Hematopoietic multipotent progenitor cell treated with erythropoietin and hydrocortisone succinate and interleukin-3 and kit ligand, for 6 days (in vitro differentiated cells): ENCODE measurements at places on chromosomes 1 and 21.
A peak's percentile ranks its signal among the peaks of the same experiment; 100 is the strongest.

- no peak for DNase-seq
These were observed 273.4 kb upstream of the BEND5 start for GRCh38 chr1:49050041-49050440.

DNA sequence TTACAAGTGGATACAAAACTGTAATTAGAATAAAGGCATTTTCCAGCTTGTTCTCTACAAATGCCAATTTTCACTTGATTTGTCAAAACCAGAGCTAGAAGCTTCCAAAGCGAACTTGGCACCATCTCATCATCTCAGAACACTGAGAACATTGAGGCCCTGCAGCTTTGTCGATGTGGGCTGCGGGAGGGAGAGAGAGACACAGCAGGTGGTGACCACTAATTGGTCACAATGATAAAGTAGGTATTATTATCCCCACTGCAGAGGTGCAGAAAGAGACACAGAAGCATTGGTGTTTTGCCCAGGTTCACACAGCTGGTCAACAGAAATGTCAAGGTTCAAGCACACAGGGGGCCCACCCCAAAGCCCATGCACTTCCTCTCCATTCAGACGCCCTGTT lies 72.2 kb upstream of the KRTAP19-8 start:
- DNase-seq: no peak

DNA sequence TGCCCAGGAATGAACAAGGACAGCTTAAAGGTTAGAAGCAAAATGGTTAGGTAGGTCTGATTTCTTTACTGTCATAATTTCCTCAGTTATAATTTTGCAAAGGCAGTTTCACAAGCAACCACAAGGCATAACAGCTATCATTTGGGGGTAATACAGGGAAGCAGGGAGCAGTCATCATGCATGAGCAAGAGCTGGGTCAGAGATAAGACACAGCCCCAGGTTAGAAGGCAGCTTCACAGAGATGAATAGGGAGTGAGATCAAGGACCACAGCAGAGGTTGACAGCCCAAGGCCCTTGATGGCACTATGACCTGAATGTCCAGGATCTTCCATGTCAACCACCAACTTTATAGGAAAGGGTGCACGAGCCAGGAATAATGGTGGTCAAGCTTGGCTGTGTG lies 9.0 kb upstream of the CSRP1 start:
- DNase-seq: peak; percentile 87

DNA sequence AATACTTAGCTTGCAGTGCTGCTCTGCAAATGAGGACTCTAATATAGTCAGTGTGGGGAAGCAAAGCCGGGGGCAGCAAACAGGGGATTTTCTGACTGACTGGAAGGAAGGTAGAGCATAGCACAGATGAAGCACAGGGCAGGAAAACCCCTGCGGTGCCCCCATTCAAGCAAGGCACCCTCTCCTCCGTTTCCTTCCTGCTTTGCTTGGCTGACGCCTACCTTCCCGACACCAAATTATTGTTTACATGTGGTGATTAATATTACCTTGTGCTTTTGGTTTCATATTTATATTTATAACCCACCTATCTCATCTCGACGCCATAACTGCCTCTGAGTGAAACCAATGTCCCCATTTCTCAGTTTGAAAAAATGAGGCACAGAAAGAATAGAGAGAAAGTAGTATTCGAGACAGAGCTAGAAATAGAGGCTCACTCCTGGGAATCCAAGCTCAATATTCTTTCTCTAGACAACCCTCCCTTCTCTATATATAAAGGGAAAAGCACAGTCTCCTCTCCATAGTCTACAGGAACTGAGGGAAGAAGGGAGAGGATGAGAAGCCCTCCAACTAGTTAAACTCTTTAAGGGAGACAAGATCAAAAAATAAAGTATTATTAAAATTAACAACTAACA lies 41.3 kb downstream of the PIK3C2B start:
- no peak for DNase-seq

- DNase-seq: no peak
These were observed 630.0 kb downstream of the LMO4 start for GRCh38 chr1:87958716-87959115.

DNA sequence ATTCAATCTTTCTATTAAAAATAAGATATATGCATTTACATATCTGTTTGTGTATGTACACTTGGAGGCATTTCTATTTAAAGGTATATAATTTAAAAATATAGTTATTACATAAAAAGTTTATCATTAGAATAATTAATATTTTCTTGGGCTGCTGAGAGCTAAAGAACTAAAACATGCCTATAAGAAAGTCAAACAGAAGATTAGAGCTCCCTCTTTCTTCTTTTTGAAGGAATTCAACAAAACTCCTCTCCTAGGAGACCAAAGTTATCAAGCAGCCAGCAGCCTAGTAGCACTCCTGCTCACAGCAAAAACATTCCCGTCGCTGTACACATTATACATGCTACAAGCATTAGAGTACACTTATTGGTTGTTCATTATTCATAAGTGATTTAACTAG lies 216.4 kb downstream of the VAV3 start:
- peak; percentile 40 for DNase-seq

DNA sequence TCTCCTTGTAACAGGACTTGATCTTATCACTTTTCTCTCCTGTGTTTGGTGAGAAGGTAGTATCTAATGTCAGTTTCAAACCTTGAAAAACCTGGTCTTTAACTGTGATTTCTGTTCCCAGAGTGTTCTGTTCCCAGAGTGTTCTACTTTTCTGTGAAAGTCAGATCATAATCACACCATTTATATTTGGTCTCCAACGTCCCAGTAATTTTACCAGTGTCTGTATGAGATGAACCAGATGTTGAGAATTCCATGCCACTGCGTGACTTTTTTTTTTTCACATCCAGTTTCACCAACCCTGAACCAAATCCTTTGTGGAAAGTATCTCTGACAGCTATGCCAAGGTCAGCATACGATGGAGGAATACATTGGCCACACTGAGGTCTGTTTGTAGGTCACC lies 365.2 kb downstream of the USP25 start:
- DNase-seq: no peak

GRCh38 chr1:75136921-75137641 lies 2.9 kb downstream of the LHX8 start:
- DNase-seq: no peak

GRCh38 chr21:44947930-44948331 lies 8.1 kb downstream of the SLX9 start:
- DNase-seq: no peak

GRCh38 chr21:39118061-39118460 lies 65.2 kb downstream of the PSMG1 start:
- no peak for DNase-seq

- DNase-seq: peak; percentile 50
These were observed 7.3 kb downstream of the EDEM3 start for GRCh38 chr1:184747089-184747955.

DNA sequence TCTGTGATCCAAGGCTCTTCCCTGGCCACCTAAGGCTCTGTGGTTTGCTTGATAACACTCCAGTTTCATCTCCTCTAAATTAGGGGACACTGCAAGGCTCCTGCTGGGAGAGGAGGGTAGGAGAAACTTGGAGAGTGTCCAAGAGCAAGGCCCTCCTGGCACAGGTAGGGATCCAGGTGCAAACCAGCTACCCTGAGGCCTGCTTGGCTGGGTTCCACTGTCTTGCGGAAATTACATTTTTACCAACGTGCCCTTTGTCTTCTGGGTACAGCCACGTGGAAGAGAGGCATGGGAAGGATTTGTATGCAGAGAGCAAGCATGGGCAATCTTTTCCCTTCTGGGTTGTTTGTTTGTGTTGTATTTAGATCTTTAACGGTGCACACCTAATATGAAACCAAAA lies 132.5 kb downstream of the PRDM2 start:
- DNase-seq: no peak

GRCh38 chr1:52424813-52425212 lies 20.4 kb downstream of the PRPF38A start:
- peak; percentile 44 for DNase-seq

DNA sequence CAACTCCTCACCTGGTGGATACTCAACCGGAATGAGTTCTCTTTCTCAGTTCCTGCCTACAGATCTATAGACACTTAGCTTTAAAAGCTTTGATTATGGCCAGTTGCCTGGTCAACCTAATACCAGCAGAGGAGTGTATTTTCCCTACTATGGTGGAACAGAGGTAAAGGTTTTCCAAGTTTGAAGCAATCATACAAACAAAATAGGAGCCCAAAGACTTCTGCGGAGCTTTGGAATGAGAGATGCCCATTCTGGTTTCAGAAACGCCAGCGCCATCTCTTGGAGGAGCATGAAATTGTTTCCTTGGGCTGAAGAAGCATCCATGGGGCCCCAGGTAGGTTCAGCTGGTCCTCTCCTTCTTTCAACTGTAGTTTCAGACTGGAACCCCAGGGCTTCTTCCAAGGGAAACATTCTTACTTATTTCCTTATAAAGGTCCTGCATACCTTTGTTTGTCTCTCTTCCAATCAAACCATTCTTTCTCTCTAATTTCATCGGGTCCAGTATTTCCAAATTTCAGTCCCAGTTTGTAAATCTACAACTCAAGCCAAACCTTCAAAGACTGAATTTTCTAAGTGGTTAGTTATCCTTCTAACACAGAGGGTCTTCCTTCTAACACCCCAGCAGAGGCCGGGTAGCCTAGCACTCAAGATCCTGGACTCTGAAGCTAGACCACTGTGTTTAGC lies 95.9 kb downstream of the KCNJ15 start:
- DNase-seq: peak; percentile 78

DNA sequence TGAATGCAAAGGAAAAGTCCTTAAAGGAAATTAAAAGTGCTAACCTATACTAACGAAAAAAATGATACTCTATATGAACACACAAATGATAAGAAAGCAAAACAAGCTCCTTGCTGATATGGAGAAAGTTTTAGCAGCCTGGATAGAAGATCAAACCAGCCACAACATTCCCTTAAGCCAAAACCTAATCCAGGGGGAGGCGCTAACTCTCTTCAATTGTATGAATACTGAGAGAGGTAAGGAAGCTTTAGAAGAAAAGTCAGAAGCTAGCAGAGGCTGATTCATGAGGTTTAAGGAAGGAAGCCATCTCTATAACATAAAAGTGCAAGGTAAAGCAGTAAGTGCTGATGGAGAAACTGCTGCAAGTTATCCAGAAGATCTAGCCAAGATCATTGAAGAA lies 3.4 kb downstream of the KRTAP23-1 start:
- DNase-seq: no peak

- no peak for DNase-seq
These were observed 21.5 kb downstream of the NCAM2 start for GRCh38 chr21:21019681-21020080.

DNA sequence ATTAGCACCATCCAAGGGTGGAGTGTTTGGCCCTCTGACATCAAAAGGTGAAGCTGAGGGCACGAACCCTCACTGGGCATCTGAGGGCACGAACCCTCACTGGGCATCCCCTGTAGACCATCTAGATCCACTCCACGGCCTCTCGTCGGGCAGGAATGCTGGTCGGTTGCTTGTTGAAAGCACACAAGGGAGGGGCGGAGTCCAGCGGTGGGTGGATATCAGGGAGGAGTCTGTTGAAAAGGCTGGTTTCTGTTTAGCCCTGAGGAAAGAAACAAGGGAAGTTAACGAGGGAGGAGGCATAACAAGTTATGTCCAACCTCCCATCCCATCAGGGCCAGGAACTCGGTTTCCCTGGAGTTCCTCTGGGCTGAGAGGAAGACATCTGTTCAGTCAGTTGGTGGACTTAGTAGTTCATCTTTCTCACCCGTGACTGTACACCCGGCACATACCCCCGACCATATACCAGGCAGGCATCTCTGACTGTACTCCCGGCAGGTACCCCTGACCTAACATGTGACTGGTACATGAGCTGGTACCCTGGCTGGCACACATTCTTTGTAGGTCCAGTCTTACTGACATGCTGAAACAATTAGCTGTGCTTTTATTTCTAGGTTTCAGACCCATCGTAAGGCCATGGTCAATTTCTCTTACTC lies 32.1 kb upstream of the PDE9A start:
- DNase-seq: no peak

DNA sequence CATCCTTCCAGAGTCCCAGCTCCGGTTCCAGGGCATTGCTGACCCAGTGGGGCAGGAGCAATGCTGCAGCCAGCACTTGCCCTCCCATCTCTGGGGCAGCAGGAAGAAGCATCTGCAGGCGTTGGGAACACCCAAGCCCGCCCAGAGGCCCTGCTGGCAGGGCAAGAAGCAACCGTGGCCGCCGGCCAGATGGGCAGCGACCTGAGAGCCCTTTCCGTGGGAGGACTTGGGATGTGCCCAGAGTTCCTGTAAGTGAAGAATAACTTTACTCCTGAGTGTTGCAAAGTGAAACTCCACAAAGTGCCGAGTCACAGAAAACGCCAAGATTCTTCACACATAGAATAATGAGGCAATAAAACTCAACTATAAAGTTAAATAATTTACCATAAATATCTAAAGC lies 46.0 kb downstream of the GRIK3 start:
- no peak for DNase-seq

DNA sequence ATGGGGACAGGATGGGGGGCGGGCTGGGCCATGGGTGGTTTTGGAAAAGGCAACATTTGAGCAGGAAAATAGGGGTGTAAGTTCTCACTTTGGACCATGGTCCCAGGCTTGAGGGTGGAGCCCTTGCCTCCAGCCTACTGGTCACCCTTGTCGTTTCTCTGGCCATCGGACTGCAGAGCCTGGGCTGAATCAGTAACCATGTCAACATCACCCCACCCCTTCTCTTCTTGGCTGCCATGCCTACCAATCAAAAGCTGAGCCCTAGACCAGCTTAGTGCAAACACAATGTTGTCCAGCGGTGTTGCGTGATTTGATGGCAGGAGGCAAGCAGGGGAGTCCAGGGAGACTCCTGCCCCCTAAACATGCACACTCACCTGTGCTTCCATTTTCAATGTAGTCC lies 231.0 kb upstream of the KAZN start:
- DNase-seq: no peak

DNA sequence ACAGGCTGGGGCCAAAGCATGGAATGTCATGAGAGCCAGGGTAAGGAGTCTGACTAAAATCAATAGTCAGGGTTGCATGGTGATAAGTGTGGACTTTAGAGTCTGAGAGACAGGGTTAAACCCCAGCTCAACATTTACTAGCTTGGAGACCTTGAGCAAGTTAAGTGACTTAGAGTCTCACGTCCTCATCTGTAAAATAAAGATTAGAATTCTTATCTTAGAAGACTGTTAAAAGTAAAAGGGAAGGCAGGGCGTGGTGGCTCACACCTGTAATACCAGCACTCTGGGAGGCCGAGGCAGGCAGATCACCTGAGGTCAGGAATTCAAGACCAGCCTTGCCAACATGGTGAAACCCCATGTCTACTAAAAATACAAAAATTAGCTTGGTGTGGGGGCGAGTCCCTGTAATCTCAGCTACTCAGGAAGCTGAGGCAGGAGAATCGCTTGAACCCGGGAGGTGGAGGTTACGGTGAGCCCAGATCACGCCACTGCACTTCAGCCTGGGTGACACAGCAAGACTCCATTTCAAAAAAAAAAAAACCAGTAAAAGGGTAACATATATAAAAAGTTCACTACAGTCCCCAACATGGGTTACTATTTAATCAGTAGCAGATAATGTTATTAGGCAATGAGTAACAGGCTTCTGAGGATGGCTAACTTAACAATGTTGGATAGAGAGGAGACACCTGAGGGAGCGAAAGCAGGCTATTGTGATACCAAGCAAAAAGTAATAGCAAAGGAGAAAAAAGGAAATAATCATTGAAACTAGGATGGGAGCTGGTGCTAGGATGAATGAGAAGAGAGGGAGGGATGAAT lies 20.8 kb downstream of the TMCO1 start:
- peak; percentile 38 for DNase-seq
